ENCODE measurements at places on chromosomes 12 and 14.
A peak's percentile ranks its signal among the peaks of the same experiment; 100 is the strongest.

DNA sequence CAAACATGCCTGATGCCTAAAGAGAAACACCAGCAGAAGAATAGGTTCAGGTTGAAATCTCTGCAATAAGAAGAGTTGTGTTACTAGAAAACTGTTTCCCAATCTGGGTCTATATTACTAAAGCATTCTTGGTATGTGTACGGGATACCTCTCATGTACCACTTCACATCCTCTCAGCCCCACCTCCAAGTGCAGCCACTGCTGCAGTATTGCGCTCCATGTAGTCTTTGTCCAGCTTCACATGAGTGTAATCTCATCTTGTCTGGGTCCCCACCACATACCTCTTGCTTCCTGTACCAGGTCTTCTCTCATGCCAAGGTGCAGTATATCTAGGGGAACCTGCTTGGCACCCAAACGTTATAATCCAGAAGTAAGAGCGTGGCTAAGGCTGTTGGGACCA is 187.5 kb upstream of the EEA1 start:
- no peak for DNase-seq

- peak; percentile 79 for DNase-seq
These were observed 32.5 kb downstream of the MMP17 start for GRCh38 chr12:131860472-131861260.

- DNase-seq = no peak
These were observed 429.3 kb upstream of the SOX5 start for GRCh38 chr12:24378548-24379407.

DNA sequence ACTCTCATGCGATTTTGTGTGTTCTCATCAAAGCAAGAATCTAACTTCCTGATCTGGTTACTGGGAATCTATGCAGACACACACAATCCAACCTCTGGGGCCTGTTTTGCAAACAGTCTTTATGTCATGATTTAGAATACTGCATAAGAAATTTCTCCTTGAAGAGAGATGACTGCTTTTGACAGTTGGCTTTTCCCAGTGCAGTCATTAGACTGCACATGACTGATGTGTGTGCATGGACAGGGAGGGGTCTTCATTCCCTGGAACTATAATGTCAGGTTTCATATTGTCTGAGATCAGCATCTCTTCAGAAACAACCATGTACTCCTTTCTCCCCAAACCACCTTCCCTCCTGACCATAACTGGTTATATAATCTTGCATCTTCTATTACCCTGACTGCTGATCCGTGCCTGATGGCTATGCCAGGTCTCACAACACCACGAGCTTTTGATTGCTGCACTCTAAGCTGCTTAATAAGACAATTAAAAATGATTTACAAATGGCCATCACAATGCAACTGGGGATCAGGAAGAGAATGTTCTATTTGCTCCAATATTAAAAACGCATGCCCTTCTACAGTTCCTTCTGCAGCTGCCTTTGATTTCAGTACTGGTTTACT is 995.4 kb downstream of the NRXN3 start:
- no peak for DNase-seq

GRCh38 chr12:62909340-62909739 is 25.6 kb downstream of the PPM1H start:
- no peak for DNase-seq

- DNase-seq = no peak
These were observed 2.6 kb downstream of the EGLN3 start for GRCh38 chr14:33948145-33948868.
